ENCODE measurements at places on chromosomes 4 and X. TPM values are rescaled to one million over a fixed set of nuclear protein-coding genes. Genes with fewer than 3 reads are reported as not detected.

DNA sequence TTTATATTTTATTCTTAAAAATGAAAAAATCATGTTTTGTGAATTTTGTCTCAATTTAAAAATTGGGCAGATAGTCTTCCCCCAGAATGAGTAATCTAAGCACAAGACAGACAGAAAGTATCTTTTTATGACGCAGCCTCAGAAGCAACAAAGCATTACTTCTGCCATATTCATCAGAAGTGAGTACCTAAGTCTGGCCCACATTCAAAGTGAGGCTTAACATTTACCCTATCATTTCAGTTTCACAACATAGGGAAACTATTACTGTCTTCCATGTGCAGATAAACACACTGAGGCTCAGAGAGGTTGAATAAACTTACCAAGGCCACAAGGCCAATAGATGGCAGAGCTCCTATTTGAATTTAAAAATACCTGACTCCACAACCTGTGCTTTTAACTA, 4.4 kb upstream of the PRDX4 start:
- no peak for DNase-seq

DNA sequence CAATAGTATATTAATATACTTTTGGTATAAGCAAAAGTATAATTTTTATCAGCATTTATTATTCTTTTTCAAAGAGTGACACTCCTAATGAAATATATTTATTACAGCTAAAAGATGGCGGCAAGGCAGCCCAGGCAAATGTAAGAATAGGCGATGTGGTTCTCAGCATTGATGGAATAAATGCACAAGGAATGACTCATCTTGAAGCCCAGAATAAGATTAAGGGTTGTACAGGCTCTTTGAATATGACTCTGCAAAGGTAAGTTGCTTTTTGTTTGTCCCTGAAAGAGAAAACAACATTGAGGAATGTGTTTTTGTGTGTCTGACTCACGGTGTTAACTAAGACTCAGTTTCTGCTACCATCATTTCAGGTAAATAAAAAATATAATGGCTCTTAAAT, 71.9 kb downstream of the PDLIM5 start:
- no peak for DNase-seq

GRCh38 chr4:98444371-98444770, 183.2 kb downstream of the RAP1GDS1 start:
- DNase-seq = no peak

- DNase-seq = no peak
Measured at GRCh38 chr4:30868111-30868895, 148.1 kb downstream of the PCDH7 start.

DNA sequence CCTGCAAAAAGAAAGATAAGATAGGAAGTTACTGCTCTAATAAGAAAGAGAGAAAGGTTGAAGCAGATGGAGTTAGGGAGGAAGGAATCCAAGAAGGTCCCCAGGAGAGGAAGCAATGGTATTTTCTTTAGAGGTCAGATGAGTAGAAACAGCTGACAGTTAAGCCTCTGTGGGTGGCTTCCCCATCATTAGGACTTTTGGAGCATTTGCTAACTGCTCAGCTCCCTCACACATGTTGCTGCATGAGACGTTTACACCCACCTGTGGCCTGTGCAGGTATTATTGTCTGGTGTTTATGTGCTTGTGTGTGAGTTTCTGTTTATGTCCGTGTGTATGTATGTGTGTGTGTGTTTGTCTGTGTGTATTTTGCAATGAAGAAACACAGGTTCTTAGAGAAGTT, 346.8 kb downstream of the RAB28 start:
- DNase-seq = no peak

GRCh38 chr4:145338568-145338967, 143.1 kb upstream of the SMAD1 start:
- DNase-seq = no peak

DNA sequence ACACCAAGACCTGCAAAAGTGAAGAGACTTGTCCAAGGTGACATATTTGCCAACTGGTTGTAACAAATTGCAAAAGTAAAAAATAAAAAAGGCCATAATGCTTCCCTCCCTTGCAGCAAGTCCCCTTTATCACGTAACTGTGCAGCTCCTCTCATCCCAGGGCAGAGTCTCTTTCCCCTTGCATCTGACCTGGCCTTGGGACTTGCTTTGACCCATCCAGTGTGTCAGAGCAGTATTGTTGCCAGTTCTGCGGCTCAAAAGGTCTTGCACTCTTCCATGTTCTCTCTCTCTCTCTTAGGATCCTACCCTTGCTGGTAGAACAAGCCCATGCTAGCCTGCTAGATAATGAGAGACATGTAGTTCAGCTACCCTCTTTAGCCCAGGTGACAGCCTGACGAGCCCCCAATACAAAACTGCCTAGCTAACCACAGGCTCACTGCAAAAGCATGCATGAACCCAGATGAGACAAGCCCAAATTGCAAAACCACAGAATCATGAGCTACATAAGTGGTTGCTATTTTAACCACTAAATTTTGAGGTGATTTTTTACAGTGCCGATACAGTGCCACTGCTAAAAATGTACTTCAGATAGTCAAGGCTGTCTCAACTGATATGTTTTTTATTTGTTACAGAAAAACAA, 289.5 kb upstream of the PPARGC1A start:
- no peak for DNase-seq

DNA sequence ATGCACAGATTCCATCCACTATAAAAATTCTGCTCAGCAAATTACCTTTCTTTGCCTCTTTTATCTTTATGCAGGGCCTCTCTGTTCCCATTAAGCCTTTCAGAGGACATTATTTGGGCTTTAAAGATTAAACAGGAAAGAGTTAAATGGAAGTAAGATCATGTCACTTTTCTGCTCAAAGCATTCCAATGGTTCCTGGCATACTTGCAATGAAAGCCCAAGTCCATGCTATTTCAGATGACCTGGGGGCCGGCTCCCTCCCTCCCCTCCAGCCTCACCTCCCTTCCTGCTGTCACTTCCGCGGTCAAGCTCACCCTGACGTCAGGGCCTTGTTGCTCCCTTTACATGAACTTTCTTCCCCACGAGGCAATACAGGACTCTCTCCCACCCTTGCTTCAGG, 125.5 kb downstream of the C4orf51 start:
- DNase-seq = peak; percentile 76

DNA sequence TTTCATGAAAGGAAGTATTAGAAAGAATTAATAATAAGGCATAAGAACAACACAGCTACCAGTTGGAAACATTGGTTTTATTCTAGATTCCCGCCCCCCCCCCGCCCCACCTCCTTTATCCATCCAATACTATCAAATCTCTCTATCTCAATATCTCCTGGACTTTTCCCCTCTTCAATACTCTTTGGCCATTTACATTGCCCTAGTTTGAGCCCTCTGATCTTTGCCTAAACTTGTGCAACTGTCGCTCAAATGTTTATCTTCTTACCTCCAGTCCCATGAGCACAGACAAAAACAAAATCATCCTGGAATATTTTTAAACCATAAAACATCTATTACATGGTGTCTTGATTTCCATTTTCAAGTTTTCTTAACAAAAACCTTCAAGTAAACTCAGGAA, 488.2 kb downstream of the KLHL13 start:
- no peak for DNase-seq

DNA sequence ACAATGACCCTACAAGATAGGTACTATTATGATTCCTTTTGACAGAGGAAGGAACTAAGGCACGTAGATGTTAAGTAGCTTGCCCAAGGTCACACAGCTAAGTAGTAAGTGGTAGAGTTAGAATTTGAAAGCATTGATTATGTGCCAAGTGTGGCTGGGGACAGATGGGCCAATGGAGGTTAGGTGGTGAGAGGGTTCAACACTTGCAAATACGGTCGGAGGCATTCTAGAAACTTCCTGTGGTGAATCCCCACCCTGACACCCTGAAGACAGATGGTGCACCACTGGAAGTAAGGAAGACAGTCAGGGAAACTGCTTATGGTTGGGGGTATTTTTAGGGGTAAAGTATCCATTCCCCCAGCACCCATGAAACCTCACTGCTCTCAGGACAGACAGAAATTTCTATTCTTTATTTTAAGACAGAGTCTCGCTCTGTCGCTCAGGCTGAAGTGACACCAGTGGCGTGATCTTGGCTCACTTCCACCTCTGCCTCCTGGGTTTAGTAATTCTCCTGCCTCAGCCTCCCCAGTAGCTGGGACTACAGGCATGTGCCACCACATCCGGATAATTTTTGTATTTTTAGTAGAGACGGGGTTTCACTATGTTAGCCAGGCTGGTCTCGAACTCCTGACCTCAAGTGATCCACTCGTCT, 142.5 kb downstream of the RASL11B start:
- no peak for DNase-seq

- DNase-seq = no peak
Measured at GRCh38 chr4:165751882-165752281, 121.2 kb upstream of the TLL1 start.

DNA sequence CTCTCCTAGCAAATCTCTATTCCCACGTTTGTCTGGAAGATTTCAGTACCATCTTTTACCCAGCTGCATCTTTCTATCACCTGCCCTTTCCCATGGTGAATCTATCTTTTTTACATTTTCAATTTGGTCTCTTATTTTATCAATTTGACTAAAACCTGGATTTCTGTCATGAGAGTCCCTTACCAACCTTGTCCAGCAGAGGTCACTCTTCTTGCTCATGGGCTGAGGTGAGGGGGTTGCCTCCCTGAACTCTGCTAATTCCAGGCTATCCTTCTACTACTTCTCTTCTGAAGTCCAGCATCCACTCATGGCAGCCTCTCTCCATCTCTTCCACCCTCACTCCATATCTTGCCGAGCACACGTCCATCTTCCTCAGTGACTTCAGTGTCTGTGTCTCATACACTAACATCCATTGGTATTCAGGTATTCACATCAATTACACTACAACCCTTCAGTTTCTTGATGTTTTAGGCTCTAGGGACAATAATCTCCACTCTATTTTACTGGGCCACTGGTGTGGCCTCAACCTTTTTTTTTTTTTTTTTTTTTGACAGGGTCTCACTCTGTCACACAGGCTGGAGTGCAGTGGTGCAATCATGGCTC, 17.8 kb upstream of the ZNF827 start:
- DNase-seq = no peak

DNA sequence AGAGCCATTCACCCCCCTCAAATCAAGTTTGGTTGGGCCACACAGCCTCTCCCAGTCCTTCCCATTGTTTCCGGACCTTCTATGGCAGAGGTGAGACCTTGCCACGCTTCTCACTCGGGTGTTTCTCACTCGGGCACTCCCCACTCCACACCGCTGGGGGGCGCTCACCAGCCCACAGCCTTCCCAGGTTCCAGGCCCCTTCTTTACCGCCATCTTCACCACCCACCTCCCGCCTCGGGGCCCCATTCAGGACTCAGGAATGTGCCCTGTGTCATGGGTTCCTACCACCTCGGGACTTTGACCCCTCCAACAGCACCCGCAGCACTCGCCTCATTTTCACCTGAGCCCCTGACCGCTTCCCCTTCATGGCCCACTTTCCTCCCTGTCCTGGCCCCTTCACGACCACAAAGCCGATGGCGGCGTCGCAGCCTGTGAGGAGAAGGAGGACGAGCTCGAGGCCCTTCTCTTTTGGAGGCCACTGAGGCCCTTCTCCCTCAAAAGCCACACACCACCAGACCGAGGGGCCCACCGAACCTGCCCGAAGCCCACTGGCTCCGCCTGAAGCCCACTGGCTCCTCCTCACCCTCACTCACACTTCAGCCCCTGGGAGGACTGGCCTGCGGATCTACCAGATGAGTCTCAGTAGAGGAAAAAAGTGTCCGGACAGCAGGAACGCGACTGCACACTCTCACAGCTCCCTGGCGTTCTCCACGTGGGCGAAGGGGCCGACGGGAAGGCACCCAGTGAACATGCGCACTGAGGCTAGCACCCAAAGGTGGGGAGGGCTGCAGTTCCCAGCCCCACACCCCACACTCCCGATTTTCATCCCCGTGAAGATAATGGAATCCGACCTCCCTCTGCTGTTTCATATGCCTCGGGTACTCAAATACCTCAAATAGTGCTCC, at the start of gene PAGE1:
TSS of gene PAGE1 (minus strand) at position 709 of the 905 bp plus-strand sequence. CDS start 1,214 bp downstream, outside the sequence.
- DNase-seq = no peak

GRCh38 chr4:107853444-107854355, 29.0 kb downstream of the SGMS2 start:
- DNase-seq = no peak

DNA sequence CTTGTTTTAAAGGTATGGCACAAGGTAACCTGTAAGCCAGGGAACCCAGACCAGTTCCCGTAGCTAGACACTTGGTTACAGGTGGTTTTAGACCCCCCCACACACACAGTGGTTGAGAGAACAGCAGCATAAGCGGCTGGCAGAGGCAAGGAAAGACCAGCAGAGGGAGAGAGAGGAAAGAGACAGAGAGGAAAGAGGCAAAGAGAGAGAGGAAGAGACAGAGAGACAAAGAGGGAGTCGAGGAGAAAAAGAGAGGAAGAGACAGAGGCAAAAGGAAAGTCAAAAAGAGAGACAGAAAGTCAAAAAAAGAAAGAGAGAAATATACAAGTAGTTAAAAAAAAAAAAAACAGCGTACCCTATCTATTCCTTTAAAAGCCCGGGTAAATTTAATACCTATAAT, 19.5 kb upstream of the PCSK1N start:
- DNase-seq = no peak

- DNase-seq = no peak
Measured at GRCh38 chr4:48493452-48494100, 3.5 kb downstream of the ZAR1 start.

DNA sequence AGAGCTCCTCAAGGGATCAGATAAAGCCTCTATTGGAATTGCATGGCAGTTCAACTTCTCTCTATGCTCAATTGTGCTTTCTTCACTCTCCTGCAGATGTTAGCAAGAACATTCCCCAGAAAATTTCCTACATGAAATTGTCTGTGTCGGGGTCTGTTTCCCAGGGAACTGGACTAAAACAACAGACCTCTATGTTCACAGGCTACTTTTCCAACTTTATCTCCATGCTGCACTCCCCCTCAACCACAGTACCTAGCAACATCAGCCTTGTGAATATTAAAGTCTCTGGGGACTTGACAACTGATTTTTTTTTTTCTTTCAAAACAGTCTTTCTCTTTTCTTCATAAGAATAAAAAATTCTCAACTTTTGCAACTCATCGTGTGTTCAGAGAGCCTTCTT, 1470.8 kb upstream of the ADGRL3 start:
- DNase-seq = no peak

- DNase-seq = peak; percentile 22
Measured at GRCh38 chr4:168993714-168994510, 16.1 kb downstream of the CBR4 start.

- DNase-seq = no peak
Measured at GRCh38 chr4:130368668-130369067, 1272.7 kb downstream of the C4orf33 start.

GRCh38 chr4:93764639-93765246, 63.8 kb upstream of the ATOH1 start:
- no peak for DNase-seq

The SMIM10L2A gene
- 0.65 TPM for total RNA-seq

The TMLHE gene
- 8.5 TPM for total RNA-seq

The SSX2B gene
- total RNA-seq = not detected

The NAA10 gene
- 88.0 TPM for total RNA-seq

The MAEA gene
- 72.3 TPM for total RNA-seq

The TMSB4X gene
- 5,862 TPM for total RNA-seq

The ARX gene
- not detected for total RNA-seq

The FNIP2 gene
- total RNA-seq = 20.8 TPM

The OCRL gene
- 12.7 TPM for total RNA-seq

The KLKB1 gene
- not detected for total RNA-seq

The AMTN gene
- total RNA-seq = not detected

All from epithelial cell of proximal tubule (primary cell).